ENCODE measurements at places on chromosomes 2 and 18.

DNA sequence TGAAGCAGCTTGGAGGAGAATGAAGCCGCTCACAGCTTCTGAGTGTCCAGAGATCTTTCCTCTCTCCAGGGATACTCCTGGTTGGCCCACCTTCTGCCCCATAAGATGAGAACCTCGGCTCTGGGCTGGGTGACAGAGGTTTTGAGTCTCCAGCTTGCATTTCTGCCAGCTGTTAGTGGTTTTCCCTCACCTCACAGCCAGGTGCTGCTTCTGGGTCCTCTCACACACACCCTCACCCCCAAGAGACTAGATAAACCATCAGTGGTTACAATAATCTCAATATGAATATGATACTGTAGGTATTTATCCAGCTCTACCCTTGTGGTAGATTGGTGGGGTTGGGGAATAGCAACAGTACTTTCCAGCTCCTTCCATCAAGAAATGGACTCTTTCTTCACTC lies 161.7 kb upstream of the SIX3 start:
- no peak for DNase-seq

GRCh38 chr18:67131498-67131897 lies 385.0 kb downstream of the DSEL start:
- DNase-seq = no peak

- no peak for DNase-seq
These were observed 66.1 kb upstream of the ZNF397 start for GRCh38 chr18:35174745-35175144.

DNA sequence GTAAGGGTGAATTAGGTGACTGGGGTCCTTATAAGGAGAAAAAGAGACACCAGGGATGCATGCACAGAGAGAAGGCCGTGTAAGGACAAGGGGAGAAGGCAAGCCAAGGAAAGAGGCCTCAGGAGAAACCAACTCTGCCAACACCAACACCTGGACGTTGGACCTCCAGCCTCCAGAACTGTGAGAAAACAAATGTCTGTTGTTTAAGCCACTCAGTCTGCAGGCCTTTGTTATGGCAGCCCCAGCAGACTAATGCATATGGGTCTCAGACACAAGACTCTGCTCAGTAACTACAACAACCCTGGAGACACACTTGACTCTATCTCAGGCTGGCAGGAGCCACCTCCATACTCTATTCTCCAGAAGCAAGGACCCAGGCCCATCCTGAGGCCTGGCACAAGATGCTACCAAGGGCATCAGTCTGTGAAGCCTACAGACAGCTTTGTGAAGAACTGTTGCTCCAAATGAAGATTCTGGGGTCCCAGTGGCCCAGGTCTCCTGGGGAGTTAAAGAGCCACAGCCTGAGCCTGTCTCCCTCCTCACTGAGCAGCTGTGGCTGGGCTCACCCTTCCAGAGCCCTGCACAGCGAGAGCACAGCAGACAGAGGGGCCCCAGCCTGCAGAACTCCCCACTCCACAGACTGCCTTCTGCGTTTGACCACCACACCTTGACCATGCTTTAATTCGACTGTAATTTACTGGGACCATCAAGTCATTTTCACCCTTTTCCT lies 43.0 kb upstream of the SLC35G4 start:
- no peak for DNase-seq

DNA sequence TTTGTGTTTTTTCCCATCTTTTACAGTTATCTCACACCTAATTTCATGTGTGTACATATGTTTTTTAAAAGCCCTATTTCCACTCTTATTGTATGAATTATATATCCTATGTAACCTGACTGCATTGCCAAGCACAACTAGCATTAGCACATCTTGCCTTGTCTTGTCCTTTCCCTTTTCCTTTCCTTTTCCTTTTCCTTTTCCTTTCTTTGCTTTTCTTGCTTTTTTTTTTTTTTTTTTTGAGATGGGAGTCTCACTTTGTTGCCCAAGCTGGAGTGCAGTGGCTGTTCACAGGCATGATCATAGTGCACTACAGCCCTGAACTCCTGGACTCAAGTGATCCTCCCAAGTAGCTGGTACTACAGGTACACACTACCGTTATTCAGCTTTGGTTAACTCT lies 172.7 kb upstream of the BOD1L2 start:
- no peak for DNase-seq
